ENCODE measurements at places on chromosomes 6 and 20.

GRCh38 chr20:54207053-54207742 lies 689 bp upstream of the PFDN4 start:
- no peak for DNase-seq

DNA sequence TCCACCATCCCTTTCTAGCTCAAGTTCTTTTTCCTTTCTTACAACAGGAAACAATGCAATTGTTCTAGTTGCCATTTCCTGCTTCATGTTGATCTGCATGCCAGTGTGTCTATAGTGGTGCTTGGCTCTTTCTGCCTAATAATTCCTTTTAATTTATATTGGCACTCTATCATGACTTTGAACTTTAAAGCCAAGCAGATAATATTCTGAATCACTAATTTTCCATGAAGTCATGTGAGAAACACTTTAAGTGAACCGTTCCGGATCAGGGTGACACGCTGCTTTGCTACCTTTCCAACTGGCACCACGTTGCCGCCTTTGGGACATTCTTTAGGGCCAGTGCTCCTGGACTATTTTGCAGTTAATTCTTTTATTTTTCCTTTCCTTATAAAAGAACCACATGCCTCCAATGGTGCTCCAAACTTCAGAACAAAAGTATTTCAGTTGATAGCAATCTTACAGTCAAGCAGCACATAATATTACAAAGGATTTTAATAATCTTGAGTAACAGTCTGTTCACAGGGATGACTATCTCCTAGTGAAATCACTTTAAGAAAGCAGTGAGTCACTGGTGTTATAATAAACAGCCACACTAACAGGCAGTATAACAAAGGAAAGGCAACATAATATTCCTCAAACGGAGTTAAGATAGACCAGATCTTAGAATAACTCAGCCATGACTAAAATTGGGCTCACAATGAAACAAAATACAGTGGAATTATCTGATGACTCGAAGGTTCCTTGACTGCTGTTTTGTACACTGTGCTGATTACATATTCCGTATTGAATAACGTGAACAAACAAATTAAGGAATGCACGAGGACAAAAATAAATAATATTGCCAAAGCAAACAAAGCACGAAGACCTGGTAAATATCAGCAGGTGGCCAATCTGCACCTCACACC lies 19.0 kb upstream of the BLOC1S5 start:
- DNase-seq, result peak; percentile 94

GRCh38 chr6:149856256-149856994 lies 7.7 kb downstream of the LRP11 start:
- DNase-seq, result no peak

DNA sequence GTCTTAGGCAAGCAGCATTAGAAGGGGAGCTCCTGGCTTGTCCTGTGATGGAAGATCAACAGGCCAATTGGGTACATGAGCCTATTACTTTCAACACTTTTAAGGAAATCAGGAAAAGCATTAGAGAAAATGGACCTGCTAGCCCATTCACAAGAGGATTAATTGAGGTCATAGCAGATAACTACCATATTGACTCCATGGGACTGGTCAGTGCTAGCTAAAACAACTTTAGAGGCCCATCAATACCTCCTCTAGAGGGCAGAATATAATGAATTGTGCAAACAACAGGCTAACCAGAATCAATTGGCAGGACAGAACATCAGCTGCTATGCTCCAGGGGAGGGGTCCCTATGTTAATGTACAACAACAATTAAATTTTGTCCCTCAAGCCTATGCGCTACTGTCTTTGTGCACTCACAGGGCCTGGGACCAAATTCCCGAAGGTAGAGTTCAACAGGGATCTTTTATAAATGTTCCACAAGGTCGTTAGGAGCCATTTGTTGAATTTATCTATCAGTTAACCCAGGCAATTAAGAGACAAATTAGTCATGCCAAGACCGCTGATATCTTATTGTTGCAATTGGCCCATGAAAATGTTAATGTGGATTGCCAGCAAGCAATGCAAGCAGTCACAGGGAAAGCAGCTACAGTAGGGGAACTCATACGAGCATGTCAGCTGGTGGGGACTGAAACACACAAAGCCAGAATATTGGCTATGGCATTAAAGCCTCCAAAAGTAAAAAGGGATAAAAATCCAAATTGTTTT lies 106.6 kb upstream of the BTN3A2 start:
- DNase-seq, result no peak

DNA sequence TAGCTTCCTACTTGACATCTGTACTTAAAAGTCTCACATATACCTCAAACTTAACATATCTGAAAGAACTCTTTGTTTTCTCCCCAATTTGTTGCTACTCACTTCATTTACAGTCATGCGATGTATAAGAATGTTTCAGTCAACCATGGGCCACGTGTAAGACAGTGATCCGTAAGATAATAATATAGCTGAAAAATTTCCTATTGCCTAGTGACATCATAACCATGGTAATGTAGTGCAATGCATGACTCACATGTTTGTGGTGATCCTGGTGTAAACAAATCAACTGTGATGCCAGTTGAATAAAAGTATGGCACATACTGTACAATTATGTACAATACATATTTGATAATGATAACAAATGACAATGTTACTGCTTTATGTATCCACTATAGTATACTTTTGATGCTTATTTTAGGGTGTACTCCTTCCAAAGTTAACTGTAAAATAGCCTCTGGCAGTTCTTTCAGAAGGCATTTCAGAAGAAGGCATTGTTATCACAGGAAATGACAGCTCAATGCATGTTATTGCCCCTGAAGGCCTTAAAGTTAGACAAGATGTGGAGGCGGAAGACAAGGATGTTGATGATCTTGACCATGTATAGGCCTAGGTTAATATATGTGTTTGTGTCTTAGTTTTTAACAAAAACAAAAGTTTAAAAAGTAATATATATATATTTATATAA lies 579.0 kb downstream of the EPHA7 start:
- no peak for DNase-seq

GRCh38 chr6:45314146-45314545 lies 14.0 kb upstream of the RUNX2 start:
- DNase-seq, result no peak

- DNase-seq, result no peak
Observed at GRCh38 chr6:18245642-18246041, 18.7 kb downstream of the DEK start.

DNA sequence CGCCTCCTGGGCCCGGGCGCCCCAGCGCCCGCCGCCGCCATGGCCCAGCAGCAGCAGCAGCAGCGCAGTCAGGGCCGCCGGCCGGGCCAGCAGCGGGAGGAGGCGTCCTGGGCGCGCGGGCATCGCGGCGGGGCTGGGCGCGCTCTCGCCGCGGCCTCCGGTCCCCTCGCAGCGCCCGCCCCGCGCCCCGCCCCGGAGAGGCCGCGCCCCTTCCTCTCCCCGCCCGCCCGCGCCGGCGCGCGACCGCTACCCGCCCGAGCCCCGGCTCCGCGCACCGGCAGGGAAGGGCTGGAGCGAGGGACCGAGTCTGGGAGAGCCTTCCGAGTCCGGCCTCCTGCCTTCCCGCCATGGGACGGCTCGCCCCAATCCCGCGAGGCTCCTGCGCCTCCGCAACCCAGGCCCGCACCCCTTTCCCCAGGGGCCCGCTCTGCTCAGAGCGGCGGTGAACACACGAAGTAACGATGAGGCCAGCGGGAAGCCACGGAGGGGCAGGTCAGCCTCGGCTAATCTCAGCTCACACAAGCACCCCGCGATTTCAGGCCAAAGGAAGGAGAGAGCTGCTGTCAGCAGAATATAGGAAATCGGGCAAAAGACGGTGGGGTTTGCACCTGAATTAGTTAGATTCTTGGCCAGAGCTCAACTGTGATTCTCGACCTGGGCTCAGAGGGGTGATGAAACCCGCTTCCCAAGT lies at the start of gene TXNDC5:
TXNDC5 (minus strand) TSS at position 135 of the 691 bp plus-strand sequence; CDS start at position 123, 12 bp downstream.
- DNase-seq, result peak; percentile 55

GRCh38 chr20:57596998-57597939 lies 23.0 kb downstream of the ZBP1 start:
- peak; percentile 30 for DNase-seq

DNA sequence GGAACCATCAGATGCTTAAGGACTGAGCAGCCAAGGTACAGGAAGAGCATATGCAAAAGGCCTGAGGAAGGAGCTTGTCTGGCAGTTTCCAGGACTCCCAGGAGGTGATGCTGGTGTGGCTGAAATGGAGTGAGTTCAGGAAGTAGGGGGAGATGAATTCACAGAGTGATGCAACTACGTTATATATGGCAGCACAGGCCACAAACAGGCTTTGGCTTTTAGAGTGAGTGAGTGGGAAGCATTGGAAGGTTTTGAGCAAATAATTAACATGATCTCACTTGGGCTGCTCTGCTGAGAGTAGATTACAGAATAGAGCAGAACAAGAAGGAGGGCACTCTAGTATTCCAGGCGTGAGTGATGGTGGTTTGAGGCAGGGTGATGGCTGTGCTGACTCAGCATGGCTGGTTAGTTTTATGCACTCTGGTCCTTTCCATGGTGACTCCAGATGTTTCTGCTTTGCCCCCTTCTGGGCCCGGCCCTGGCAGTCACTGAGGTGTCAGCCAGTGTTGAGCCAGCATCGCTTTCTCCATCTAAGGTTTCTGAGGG lies 6.5 kb downstream of the BTN2A2 start:
- no peak for DNase-seq

DNA sequence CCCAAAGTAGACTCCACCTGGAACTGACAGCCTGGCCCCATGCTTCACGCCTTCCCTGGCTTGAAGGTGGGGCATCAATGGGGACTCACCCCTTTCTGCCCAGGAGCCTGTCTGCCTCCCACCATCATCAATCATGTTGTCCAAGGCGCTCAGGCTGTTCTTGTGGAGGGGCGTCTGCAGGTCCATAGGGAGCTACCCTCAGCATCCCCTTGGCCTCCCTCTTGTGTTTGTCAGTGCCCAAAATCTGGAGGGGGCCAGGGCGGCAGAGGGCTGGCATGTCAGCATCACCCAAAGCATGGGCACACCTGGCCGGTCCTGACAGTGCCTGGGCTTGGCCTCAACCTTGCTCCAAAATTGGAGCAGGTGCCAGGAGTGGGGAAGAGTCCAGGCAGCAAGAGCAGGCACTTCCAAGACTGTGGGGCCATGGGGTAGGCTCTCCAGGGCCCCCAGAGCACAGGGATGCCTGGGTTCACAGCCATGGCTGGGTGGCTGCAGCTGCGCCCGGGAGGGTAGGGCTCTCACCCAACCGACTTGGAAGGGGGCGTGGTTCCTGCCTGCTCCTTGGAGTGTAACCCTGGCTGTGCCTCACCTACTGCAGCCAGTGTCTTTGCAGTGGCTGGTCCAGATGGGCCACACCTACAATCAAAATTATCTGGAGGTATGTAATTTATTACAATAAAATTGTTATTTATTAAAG lies 903.4 kb downstream of the EYS start:
- DNase-seq, result no peak

DNA sequence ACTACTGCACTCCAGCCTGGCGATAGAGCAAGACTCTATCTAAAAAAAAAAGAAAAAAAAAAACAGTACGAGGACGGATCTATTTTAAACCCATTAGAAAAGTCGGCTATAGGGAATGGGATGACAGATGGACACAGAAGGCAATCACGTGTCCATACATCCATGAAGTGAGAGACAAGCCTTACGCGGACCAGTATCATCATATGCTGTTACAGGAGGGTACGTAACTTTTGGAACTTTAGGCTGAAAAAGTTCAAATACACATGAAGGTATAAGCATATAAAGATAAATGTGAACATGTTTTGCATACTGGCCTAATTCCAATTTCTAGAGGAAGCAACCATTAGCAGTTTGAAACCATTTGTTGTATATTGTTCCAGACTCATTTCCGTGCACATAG lies 109.8 kb upstream of the EXOC2 start:
- DNase-seq, result no peak

DNA sequence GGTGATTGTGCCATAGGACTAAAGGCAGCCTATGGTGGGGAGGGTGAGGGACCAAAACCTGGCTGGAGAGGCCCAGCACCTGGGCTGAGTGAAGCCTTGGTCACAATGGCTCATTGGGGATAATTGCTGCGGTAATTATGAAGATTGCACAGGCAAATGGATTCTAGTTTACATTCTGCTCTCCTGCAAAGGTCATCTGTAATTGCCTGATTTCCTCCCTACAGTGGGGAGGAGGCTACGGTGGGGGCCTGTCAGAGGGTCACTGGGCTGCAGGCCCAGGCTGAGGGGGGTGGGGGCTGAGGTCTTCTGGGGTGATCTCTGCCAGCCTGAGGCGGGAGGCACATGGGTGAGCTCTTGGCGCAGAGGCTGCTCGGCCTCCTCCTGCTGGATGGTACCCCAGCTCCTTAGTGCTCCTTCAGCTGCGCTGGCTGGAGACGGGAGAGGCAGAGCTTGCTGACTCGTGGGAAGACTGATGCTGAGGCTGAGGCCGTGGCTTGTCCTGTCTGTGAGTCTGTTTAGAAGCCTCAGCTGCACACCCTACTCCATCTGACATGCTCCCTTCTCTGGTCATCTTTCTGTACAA lies 30.3 kb downstream of the PACSIN1 start:
- no peak for DNase-seq

DNA sequence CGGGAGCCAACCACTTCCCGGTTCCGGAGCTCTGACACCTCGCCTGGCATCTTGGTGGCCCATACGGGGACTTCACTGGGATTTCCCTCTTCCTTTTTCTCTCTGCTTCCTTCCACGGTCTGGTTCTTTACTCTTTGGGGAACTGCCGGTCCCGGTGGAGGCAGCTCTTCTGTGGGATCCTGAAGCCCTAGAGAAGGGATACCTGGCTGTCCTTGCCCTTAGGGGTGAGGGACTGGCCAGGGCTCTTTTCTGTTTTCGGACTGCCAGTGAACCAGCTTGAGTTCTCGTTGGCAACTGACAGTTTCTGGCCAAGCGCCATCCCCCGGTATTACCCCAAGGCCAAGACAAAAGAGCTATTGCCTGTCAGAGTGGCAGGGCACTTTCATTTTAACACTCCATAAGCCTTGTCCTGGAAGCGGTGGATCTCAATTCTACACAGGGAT lies 880 bp upstream of the CPXM1 start:
- no peak for DNase-seq

- no peak for DNase-seq
Observed at GRCh38 chr20:16035576-16035975, 537.7 kb downstream of the KIF16B start.

DNA sequence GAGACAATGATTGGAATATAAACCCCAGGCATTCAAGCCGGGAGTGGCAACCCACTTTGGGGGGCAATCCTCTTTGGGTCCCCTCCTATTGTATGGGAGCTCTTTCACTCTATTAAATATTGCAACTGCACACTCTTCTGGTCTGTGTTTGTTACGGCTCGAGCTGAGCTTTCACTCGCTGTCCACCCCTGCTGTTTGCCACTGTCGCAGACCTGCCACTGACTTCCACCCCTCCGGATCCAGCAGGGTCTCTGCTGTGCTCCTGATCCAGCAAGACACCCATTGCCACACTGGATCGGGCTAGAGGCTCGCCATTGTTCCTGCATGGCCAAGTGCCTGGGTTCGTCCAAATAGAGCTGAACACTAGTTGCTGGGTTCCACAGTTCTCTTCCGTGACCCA lies 222.8 kb upstream of the MANEA start:
- no peak for DNase-seq

DNA sequence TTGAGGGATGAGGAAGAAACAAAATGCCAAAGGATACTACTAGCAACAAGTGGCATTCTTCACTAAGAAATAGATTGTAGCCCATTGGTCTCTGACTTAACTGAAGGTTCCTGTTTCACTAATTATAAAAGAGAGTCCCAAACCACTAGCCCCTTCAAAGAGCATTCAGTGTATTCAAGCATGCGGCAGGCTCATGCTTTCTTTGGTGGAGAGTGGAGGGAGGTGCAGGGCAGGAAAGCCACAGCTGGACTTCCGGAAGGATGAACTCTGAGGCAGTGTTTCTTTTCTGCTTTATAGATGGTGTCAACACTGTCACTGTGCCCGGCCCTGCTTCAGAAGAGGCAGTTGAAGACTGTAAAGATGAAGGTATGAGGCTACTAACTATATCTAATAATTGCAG lies 636.1 kb downstream of the KIF16B start:
- no peak for DNase-seq

- DNase-seq, result peak; percentile 30
Observed at GRCh38 chr6:159212028-159212427, 42.8 kb downstream of the FNDC1 start.
